ENCODE measurements at places on chromosomes 3 and 15. TPM values are rescaled to one million over a fixed set of nuclear protein-coding genes. Genes with fewer than 3 reads are reported as not detected.

DNA sequence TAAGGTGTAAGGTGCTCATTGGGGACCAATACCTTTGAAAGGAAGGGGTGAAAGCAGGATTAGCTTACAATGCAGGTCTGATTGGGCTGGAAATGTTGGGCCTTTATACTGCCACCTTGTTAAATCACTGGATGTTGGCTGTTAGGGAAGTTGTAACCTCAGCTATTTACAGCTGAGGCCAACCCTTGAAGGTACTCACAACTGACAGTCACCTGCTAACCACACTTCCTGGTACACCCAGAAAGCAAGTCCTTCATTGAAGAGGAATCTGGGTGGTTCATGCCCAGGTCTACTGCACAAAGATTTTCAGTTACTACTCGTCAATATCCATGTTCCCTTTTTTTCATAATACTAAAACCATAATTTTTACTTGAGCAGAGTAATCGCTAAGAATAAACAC is 65.4 kb upstream of the CLDN18 start:
- no peak for DNase-seq

DNA sequence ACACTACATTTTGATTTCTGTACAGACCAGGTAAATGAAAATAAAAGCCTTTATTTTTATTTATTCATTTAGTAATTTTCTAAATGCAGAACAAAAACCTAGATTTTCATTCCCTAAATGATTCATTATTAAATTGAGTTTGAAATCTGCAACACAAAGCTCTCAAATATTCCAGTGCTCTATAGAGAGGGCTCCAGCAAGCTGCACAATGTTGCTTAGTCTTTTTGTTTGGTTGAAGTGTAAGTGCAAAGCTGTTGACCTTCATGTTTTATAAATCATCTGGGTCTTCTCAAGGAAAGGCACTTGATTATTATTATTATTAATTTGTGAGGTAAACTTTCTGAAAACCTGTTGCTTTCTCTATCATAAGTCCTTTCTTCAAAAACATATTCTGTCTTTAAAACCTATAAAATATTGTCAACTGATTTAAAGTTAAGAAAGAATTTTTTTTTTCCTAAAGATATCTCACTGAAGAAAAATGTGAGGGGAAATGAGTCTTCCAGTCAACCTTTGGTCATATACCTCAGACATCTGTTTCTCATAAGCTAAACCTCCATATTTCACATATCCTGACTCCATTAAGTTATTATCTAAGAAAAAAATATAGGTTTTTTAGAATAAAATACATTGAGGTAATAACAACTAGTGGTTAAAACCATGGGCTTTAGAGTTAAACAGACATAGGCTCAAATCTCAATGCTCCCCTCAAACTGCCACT is 100.7 kb downstream of the ZIC4 start:
- DNase-seq = no peak

GRCh38 chr3:48595526-48596121 is 495 bp upstream of the COL7A1 start:
- DNase-seq = no peak

- no peak for DNase-seq
Measured at GRCh38 chr15:63856711-63857460, 23.1 kb upstream of the HERC1 start.

The CD86 gene
- not detected for total RNA-seq

DNA sequence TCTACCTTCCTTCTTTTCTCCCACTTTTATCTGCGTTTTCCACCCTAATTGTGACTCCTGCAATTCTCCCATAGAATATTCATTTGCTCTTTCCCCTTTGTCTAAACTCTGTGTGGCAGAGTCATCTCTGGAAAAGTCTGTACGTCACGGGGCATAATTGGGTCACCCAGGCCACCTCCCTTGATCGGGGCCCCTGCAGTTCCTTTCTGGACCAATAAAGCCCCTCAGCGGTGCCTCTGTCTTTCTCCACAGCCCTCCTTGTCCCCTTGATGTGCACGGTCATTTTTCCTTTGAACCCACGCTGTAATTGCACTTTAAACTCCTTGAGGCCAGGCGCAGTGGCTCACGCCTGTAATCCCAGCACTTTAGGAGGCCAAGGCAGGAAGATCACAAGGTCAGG is 10.7 kb downstream of the UPK1B start:
- DNase-seq = no peak

DNA sequence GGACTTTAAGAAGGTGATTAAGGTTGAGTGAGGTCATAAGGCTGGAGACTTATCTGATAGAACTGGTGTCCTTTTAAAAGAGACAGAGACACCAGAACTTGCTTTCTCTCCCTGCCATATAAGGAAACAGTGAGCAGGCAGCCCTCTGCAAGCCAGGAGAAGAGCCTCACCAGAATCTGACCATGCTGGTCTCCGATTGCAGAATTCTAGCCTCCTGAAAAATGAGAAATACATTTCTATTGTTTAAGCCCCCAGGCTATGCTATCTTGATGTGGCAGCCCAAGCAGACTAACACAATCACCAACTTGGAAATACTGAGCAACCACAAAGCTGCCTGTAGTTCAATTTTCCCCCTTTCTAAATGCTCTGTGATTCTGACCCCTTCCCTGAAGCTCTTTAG is 161.4 kb upstream of the RARB start:
- DNase-seq = no peak

DNA sequence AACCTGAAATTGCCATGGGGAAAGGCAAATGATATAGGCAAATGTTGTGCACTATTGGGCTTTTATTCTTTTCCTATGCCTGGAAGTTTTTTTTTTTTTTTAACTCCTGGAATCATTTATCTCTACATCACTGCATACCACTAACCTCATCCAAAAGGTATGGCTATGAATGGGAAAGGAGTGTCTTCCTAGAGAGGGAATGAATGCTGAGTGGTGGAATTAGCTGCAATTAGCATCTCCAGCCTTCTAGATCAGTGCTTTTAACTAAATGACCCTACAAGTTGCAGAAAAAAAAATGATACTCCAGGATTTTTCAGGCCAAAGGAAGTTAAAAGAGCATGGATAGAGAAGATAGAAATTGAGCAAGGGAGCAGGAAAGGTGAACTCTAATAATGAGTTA is 429.8 kb upstream of the PDZRN3 start:
- DNase-seq = no peak

Measured in type B pancreatic cell (in vitro differentiated cells).